ENCODE measurements at places on chromosomes 2 and 18.

DNA sequence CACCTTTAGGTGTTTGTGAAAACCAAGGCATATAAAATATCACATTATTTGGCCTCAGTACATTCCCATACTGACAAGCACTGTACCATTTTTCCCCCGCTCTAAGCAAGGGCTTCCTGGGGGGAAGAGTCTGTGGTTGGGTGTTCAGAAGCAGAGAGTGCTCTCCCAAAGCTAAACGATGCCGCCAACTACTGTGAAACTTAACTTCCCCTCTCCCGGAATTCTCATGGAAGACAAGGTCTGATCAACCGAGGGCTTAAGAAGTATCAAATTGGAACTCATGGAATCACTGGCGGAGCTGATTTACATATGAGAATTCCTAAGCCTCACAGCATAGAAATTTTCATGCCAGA, 433 bp upstream of the MFF start:
- no peak for DNase-seq

- DNase-seq, result no peak
Observed at GRCh38 chr2:171794918-171795317, 99.1 kb downstream of the SLC25A12 start.

DNA sequence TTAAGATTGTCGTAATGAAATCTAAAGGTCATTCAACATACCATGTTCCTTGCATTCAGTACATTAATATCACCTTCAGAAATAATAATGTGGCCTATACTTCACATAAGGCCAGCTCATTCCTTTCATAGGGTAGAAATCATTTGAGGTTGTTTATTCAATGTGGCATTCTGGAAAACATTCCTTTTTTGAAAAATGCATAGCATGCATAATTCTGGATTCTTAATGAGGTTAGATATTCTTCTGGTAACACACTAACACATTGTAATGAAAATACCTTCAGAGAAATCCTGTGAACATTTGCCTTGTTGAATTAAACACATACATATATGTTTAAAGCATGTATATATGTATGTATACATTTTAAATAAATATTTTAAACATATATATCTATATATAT, 204.6 kb upstream of the KCNH7 start:
- DNase-seq, result no peak

- no peak for DNase-seq
Observed at GRCh38 chr2:95274291-95275150, at the start of gene PROM2. Gene PROM2, plus strand, starts transcription at chr2:95274449. Its CDS starts 137 bp downstream, at chr2:95274586.

- no peak for DNase-seq
Observed at GRCh38 chr2:186645999-186646398, 47.9 kb upstream of the FAM171B start.

DNA sequence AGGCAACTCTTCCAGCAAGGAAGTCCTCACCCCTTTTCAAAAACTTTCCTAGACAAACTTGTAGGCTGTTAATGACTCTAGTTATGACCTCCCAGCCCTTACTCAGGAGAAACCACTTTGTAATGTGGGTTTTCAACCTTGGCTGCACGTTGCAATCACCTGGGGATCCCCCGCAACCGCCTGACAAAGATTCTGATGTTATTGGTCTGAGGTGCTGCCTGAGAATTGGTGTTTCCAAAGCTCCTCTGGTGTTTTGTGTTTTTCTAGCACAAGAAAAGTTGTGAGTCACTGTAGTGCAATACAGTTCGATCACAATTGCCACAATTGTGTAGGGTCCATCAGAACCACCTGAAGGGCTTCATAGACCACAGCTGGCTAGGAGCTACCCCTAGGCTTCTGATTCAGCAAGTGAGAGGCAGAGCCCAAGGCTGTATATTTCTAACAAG, 121.6 kb downstream of the SP100 start:
- DNase-seq, result no peak

GRCh38 chr2:179571252-179571651, 290.2 kb downstream of the ZNF385B start:
- DNase-seq, result no peak

DNA sequence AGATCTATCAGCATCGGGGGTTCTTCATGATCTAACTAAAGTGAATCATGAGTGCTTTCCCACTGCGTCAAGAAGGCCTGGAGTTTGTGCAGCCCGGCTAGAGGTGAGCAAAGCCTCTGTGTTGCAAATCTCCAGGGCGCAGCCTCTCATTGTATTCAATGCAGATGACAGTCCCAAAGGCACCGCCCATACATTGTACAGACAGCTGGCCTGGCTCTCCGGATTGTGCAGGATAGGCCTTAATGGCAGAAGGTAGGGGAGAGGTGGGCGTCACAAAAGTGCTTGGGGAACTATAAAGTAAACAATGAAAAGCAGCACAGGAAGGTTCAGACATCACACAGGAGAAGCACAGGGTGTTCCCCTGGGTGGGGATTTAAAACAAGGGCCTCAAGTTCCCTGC, 907 bp upstream of the GYPC start:
- DNase-seq, result no peak

DNA sequence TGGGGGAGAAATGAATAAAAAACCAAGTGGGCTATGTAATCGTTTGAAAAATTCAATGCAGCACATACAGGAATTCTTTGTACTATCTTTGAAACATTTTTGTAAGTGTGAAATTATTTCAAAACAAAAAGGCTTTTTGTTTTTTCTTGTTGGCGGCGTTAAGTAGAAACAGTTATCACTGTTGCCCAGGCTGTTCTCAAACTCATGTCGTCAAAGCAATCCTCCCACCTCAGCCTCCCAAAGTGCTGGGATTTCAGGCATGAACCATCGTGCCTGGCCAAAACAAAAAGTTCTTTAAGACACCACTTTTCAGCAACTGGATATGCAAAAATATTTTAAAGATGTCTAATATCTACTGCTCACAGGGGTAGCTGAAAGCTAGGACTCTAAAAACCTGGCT, 5.4 kb downstream of the SS18 start:
- DNase-seq, result no peak

- no peak for DNase-seq
Observed at GRCh38 chr2:56671973-56672569, 488.3 kb downstream of the CCDC85A start.

GRCh38 chr18:75070625-75071483, 138.1 kb downstream of the PTGR3 start:
- DNase-seq, result peak; percentile 39

GRCh38 chr2:237613679-237614078, 13.7 kb upstream of the LRRFIP1 start:
- DNase-seq, result no peak

- no peak for DNase-seq
Observed at GRCh38 chr2:156513219-156513618, 77.0 kb downstream of the GPD2 start.

- DNase-seq, result no peak
Observed at GRCh38 chr18:49041435-49042245, 90.9 kb upstream of the SMAD7 start.

DNA sequence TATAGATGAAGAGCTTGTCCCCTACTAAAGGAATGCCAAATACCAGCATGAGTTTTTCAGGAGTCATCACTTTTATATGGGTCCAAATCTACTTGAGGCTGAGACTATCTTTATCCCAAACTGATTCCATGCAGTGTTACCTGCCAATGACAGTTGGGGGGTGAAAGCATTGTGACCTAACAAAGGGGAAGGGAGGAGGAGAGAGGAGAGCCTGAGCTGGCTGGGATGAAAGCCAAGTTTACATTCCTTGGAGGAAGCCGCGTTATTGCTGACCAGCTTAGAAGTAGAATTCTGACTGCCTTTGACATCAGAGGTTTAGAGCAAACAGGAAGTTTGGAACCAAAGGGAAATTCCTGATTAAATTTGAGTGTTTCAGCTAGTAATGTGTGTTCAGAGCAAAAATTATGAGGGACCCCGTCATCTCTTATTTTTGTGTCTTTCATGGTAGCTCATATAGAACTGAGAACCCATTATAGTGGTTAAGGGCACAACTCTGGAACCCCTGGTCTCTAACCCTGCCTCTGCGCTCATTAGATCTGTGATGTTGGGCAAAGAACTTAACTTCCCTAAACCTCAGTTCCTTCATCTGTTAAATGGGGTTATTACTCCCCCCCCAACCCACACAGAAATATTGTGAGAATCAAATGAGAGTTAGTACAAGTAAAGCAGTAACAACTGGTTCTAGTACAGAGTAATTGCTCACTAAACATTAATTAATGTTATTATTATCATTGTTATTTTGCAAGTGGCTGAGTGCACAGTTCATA, 199.3 kb upstream of the EPAS1 start:
- DNase-seq, result peak; percentile 97

GRCh38 chr18:78659748-78660147, 319.9 kb upstream of the SALL3 start:
- no peak for DNase-seq
